HCEC 1CT (cell line): ENCODE measurements at places on chromosomes 3 and 15.

DNA sequence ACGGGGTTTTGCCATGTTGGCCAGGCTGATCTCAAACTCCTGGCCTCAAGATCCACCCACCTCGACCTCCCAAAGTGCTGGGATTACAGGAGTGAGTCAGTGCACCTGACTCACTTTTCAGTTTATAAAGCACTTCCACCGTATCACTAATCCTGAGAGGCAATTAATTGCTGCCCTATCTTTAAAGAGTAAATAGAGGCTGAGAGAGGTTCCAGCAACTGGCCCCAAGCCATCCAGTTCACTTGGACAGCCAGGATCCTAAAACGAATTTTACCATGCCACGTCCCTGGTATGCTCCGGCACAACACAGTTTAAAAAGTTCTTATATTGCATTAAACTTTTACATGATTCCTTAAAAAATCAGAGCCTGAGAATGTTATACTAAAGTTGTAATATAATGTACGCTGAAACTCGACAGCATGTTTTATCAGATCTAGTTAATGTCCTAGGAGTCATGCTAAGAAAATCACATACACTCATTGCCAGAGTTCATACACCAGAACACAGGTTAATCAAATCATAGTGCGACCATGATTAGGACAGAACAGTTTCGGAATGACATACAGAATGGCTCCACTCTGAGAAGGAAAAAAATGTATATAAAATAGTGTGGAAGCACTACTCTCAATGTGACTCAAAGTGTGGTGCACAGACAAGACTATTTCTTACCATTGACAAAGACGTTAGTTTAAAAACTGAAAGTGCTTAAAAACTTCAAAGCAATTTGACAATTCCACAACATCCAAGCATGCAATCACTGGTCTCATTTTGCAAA is 125.4 kb downstream of the ULK4 start:
- no peak for DNase-seq

DNA sequence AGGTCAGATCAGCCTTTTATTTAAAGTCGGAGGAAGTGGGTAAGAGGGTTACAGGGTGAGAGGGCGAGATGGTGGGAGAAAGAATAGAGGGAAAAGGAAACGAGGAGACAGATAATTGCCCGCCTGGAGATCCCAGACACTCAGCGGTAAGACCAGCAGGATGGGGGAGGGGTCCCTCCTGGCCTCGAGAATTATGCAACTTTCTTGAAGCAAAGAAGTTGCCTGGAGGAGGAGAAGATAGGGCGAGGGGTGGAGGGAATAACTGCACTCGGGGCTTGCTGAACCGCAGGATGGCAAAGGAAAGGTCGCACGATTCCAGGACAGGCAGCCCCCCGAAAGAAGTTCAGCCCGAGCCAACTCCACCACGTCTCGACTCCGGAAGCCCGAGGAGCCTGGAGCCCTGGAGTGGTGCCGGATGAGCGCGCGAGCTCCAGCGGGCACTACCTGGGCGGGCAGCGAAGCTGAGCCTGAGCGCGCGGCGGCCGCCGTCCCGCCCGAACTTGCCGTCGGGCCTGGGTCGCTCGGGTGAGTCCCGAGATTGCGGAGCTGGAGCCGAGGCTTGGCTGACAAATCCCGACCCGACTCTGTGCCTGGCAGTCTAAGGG is 402 bp downstream of the WWTR1 start:
- DNase-seq = peak; percentile 60

DNA sequence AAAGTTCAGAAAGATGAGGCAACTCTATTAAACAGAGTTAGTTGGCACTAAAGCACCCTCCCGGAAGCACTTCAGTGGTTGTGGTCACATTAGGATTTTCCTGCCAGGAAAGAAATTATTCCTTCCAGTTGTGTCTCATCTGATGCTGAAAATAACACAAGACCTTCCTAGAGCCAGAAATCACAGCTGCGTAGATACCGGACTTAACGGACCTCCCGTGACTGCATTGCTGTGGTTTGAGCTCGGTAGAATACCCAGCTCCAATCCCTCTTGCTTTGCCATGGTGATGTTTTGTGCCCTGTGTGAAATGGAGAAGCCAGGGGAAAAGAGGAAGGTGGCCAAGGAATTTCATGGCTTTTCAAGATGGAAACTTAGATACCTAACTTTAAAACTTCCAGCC is 215.0 kb upstream of the IGF1R start:
- DNase-seq = no peak

- DNase-seq = no peak
Observed at GRCh38 chr3:140085001-140085400, 150.0 kb downstream of the CLSTN2 start.

DNA sequence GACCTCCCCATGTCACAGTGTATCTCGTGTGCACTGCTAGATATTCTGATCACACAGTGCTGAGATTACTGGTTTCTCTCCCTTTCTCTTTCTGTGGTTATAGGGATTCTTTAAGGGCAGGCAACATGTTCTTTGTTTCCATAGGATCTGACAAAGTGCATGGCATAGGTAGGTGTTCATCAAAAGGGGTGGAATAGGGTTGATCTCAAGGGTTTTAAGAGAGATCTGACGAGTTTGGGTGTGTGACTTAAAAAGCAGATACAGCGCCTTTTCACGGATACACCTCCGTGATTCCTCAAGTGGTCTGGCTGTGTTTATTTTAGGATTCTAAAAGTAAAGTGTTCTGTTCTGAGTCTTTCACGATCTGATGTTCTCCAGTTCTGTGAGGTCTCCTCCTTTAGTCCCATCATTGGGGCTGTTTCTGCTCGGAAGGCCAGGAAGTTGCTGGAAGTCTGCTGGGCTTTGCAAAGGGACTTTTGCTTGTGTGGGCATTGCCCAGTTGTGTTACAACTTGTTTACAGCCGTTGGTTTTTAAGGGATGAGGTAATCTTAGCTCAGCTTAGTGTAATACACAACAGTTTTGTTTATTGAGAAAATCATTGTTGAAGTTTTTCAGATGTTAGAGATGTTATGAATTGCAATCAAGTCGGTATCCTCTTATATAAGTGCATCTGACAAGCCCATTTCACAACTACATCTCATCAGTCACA is 34.8 kb downstream of the IGF1R start:
- peak; percentile 11 for DNase-seq

DNA sequence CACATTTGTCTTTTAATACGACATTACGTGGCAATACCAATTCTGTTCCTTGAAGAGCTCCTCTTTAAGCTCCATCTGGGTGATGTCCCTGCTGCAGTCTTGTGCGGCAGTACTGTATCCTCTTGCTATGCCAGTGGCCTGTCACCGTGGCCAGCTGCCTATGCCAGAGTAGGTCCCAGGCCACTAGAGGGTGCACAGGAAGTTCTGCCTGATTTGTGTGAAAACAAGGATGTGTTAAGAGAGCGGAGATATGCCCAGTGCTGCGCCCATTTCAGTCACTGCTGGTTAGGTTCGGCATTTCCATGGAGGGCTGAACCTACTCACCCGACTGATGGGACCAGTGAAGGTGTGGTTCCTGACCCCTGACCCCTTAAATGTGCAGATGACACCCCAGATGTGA is 25.2 kb downstream of the NIPA1 start:
- no peak for DNase-seq

GRCh38 chr15:73802431-73803041 is 49.4 kb upstream of the INSYN1 start:
- DNase-seq = no peak

GRCh38 chr15:69280783-69281182 is 17.9 kb upstream of the PAQR5 start:
- DNase-seq = no peak

DNA sequence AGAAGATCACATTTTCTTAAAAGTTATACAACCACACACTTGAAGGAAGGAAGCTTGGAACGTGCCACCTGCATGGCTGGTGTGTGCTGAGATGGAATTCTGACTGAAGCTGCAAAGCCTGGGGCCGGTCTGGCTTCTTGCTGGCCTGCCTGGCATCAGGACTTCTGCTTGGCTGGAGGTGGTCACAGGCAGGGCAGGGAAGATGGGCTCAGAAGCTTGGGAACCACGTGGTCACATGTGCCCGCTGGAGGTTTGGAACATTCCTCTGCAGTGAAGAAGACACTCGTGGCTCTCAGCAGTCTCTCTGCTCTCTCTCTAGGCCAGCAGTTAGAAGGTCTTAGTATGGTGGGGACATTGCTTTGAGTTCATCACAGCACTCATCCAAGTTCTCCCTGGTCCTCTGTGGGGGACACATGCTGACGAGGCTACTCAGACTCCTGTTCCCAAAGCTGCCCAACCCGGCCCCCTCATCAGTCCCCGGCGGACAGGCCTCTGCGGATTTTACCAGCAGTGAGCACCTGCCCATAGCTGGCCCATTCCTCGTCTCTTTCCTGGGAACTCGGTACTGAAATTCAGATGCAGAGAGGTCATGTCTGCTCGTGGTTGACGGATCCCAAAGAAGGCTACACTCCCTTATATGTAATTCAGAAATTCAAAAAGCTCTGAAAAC is 229.0 kb downstream of the ADAMTS17 start:
- no peak for DNase-seq

- peak; percentile 15 for DNase-seq
Observed at GRCh38 chr3:72907731-72908620, 20.1 kb downstream of the GXYLT2 start.

DNA sequence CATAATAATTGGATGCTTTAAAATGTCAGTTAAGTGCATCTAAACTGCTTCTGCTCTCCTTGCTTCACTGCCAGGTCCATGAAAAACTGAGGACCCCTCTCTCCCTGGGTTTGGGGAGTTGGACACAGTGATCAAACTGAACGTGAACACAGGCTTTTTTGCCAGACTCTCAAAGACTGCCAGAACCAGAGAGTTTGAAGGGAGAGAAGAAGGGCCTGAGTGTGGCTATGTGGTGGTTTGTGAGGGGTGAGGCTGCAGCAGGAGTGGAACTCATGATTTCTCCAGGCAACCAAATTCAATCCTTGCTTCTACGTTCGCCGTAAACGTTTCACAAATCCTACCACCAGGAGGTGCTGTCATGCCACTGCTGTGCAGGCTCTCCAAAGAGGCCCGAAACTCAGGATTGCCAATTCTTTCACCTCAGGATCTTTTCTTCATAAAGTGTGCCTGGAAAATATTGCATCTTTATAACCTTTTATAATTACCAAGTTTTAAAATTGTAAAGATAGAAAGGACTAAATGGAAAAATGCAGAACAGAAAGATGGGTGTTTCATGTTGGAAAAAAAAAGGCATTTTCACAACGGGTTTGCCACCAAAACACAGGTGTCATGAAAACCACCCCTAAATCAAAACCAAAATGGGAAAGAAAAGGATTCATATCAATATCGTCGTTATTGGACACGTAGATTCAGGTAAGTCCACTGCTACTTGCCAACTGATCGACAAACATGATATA is 19.7 kb downstream of the TM4SF4 start:
- peak; percentile 50 for DNase-seq

GRCh38 chr3:3141939-3142338 is 15.2 kb downstream of the TRNT1 start:
- DNase-seq = no peak
